ENCODE measurements at places on chromosomes 16 and 17.

DNA sequence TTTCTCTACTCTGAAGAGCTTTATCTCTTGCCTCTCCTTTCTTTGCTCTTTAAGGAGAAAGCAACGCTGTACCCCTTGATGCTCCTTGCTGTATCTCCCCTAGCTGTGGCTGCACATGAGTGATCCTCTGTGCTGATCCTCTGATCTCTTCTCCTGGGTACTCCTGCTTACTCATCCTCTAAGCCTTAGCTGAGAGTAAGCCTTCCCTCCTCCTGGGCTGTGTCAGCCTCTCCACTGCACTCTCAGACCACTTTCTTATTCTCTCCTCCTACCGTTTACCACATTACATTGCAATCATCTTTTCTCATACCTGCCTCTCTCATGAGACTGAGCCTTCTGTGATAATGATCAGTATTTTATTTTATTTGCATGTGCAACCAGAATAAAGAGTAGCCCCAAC lies 25.1 kb downstream of the SOX9 start:
- DNase-seq = no peak

DNA sequence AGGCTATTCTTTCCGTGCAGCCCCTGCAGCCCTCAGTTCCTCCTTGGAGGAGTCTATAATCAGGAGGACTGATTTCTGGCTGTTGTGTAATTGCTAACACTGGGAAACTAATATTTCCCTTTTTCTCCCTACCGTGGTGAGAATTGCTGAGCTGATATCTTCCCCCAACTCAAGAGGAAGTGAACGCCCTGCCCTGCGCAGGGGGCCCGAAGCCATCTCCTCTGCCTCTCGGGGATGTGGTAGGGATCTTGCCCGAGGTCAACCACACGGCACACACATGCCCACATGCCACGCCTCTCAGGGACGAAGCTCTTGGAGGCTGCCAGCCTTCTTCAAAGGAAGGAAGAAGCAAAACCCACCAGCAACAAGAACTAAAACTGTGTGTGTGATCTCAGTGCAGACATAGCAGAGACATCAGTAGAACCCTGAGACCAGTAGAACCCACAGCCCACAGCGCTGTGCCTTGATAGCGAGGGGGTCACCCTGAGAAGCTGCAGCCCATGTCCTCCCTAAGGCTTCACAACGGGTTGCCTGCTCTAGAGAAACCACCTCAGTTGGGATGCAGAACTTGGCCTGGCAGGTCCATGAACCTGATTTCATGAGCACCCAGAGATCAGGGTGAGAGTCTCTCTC lies 8.9 kb upstream of the ULK2 start:
- peak; percentile 45 for DNase-seq

GRCh38 chr17:7885367-7886226 lies 3.0 kb upstream of the CHD3 start:
- DNase-seq = peak; percentile 34

DNA sequence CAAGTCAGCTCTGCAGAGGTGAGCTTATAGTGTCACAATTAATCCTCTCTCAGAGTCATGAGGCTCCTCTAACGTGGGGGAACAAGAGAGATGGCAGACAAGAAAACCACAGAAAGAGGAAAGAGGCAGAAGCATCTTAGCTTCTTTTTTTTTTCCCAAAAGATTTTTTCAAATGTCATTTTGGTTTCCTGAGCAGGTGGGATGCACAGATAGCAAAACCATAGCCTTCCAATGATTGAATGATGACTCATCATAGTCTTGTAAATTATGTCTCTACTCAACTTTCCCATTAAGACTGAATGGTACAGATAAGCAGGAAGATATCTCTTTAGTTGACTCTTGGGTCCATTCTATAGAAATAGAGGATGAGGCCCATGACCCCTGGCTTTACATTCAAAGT lies 162.8 kb upstream of the ZFHX3 start:
- DNase-seq = no peak

- peak; percentile 46 for DNase-seq
These were observed at the start of gene SLFN12 for GRCh38 chr17:35432176-35433074. TSS of gene SLFN12 (minus strand) at chr17:35432500. CDS start at chr17:35423028, 9,472 bp downstream.

GRCh38 chr17:48055531-48056245 lies 7.5 kb downstream of the NFE2L1 start:
- no peak for DNase-seq

- DNase-seq = no peak
These were observed 22.2 kb upstream of the TOX3 start for GRCh38 chr16:52568983-52569690.

DNA sequence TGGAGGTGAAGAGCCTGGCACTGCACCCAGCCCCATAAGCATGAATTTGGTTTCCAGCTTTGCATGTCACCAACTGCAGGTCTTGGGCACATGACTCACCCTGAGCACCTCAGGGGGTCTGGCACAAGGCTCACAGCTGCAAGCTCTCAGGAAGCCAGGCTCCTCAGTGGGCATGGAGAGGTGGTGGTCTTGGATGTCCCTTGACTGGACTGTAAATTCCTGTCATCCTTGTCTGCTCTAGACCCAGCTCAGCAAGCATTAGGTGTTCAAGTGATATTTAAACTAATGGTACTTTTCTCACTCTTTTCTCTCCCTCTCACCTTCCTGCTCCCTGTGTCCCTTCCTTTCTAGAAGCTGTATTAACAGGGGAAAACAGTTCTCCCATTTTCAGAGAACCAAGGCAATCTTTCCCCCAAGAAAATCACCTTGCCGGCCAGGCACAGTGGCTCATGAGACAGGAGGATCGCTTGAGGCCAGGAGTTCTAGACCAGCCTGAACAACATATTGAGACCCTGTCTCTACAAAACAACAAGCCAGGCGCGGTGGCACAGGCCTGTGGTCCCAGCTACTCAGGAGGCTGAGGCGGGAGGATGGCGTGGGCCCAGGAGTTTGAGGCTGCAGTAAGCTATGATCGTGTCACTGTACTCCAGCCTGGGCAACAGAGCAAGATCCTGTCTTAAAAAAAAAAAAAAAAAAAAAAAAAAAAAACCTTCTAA lies 5.1 kb upstream of the KIFC3 start:
- DNase-seq = no peak

GRCh38 chr17:82269138-82269881 lies 4.2 kb downstream of the CSNK1D start:
- no peak for DNase-seq

GRCh38 chr17:63961355-63962212 lies 11.1 kb downstream of the SCN4A start:
- no peak for DNase-seq

- DNase-seq = no peak
These were observed 67.5 kb downstream of the NT5M start for GRCh38 chr17:17370711-17371110.

DNA sequence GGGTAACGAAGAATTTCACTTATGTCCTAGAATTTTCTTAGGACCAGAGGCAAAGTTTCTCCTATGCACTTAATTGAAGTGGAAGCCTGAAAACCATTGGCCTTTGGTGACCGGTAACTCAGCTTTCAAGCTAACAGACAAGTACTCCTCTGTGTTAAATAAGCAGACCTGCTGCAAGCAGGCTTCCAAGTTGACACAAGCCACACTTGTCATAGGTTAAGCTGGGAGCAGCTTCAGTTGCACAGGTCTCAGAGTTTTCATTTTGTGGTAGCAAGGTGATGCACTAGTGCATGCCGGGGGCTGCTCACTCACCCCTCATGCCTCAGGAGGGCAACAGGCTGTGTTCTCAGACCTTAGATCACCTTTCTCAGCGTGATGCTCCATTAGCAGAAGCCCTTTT lies 399.9 kb downstream of the UTP18 start:
- DNase-seq = no peak

GRCh38 chr17:66414561-66415175 lies 112.3 kb downstream of the PRKCA start:
- DNase-seq = no peak

- no peak for DNase-seq
These were observed 33.6 kb upstream of the BRD7 start for GRCh38 chr16:50402298-50402895.

GRCh38 chr17:82593590-82594087 lies 54.6 kb downstream of the WDR45B start:
- DNase-seq = no peak

DNA sequence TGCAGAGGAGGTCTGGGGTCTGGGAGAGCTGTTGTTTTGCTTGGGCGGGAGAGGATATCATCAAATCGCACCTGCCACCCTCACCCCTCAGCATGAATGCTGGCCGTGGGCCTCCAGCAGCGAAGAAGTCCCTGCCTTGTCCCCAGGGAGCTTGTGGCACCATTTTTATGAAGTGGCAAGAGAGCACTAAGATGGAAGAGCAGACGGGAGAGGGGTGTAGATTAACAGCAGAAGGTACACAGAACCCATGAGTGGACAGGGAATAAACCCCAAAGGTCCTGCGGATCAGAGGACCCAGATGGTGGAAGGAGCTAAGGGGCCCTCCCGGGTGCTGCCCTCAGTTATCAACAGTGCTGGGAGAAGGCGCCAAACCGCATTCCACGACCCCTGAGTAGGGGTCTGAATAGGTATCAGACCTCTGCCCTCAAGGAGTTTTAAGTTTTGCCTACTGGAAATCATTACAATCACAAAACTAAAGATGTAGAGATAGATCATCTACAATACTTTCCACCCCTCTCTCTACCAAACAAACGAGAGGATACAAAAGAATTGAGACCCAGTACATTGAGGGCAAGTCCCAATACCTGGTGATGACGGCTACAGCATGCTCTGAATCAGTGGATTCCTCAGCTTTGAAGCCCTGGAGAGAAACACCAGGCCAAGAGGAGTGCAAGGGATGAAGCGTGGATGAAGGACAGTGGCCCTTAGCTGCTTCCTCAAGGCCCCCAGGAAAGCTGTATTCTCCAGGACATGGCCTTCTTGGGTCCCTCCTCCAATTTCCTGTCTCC lies 60.2 kb downstream of the CCDC182 start:
- no peak for DNase-seq

GRCh38 chr17:59496178-59496577 lies 69.2 kb upstream of the DHX40 start:
- no peak for DNase-seq

GRCh38 chr16:24493821-24494220 lies 45.5 kb upstream of the RBBP6 start:
- DNase-seq = no peak

DNA sequence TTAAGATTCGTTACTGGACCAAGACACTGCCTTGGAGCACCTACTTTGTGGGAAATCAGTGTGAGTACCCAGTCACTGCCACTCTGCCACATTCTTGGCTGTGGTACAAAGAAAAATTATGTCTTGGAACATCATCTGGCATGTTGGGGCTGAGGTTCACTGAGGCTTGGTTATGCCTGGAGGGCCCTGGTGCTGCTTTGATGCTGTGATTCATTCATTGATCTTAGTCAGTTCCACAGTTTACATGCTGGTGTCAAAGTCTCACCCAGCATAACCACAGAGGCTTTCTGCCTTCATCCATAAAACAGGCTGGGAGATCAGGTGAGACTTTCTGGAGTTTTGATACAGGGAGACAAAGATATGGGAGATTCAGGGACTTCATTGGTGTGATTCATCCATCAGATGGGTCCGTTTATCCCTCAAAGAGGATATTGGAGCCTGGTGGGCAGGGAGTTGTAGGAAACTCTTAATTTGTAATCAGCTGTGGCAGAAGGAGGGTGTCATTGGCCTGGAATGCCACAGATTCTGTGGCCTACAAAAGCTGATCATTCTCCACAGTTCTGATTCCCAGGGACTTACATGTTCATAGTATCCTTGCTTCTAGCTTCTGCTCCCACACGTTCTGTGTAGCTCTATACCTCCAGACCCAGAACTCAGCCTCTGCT lies 322.5 kb downstream of the PMP22 start:
- no peak for DNase-seq

- DNase-seq = no peak
These were observed 78.7 kb downstream of the CRISPLD2 start for GRCh38 chr16:84898447-84898846.

DNA sequence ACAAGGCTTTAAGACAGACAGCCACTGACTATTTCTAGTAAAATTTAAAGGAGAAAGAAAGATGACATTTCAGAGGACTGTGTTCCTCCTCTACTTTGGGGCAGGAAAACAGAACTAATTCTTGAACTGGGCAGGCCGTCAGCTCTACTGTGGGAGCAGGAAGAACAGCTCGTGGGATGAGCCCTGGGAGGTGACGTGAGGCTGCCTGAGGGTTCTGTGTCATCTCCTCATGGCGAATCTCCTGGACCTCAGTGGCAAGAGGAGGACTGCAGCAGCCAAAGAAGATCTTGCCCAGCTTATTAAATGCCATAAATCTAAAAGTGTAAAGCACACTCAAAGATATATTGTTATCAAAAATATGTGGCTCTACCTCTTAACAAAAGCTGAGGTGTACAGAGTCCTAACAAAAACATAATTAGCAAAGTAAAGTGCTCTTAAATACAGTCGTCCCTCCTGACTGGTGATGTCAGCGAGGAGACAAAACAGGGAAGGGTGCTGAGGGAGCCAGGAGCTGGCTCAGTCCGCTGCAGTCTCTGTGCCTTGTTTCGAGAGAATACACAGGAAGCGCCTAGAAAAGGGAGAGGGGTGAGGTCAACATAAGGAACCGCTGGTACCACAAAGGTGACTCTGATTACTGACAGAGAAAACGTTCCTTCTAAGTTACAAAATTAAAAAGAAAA lies 58.0 kb downstream of the CREBBP start:
- DNase-seq = no peak

GRCh38 chr16:5580296-5580695 lies 482.7 kb upstream of the EEF2KMT start:
- no peak for DNase-seq

DNA sequence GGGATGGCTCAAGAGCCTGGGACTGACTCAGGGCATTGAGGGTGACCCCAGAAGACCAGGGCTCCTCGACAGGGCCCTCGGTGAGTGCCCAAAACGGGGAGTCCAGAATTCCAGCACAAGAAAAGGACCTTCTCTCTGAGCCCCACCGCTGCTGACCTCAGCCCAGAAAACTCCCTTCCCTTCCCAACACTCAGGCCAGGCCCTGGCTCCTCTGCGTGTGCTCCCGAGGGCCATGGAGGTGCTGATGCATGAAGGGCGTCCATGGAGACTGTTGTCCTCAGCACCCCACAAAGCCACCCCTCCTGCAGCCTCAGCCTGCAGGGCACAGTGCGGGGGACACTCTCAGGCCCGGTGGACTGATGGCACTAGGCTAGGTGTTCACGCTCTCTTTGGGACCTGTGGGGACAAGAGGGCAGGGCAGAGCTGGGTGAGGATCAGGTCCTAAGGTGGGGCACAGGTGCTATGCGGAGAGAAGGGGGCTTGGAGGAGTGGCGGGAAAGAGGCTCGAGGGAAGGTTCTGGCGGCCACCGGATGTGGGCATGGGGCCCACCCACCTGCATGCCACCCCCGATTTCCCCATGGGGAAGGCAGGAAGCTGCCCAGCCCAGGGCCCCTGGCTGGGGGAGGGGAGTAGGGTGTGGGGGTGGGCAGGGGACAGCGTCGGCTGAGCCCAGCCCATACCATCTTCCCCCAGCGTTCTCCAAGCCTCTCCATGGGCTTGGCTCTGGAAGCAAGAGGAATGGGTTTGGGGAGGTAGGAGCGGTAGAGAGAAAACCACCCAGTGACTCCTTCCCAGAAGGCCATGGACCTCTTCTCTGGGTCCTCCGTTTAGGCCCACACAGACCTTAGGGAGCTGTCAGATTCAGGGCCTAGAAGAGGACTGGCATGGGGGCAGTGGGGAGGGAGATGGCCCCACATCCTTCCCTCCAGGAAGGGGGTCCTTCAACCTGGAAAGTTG lies 4.5 kb upstream of the TSPOAP1 start:
- peak; percentile 61 for DNase-seq

- DNase-seq = no peak
These were observed 37.9 kb upstream of the ABCA8 start for GRCh38 chr17:68993112-68993511.

GRCh38 chr16:4182581-4183236 lies 59.2 kb downstream of the SRL start:
- DNase-seq = no peak

GRCh38 chr17:81987161-81987770 lies 9.8 kb downstream of the ASPSCR1 start:
- no peak for DNase-seq

Data from activated gamma-delta T cell treated with Interleukin-2 at 50 U/mL for 16 hours (primary cell).